ENCODE measurements at places on chromosomes 12 and 14.

- no peak for DNase-seq
Measured at GRCh38 chr12:14694970-14695369, 1.4 kb downstream of the GUCY2C start.

- no peak for DNase-seq
Measured at GRCh38 chr14:56810836-56811592, 735 bp upstream of the OTX2 start.

- DNase-seq = no peak
Measured at GRCh38 chr14:99516871-99517642, 35.8 kb downstream of the CCNK start.

- no peak for DNase-seq
Measured at GRCh38 chr12:114400925-114401324, 5.0 kb downstream of the TBX5 start.

DNA sequence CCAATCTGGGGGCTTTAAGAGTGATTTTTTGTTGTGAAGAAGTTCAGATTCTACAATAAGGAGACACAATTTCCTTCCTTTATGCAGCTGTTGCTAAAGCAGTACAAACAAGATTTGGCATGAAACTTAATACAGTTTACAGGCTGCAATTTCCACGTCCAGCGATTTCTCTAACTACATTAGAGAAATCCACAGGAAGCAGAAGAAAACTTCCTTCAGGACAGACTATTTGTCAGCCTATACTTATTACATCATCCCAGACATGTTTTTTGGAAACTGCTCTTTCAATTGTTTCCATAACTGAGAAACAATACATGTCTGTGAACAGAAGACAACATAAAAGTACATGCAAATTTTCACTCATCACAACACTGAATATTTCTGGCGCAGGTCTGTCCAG, 204.3 kb downstream of the TTC7B start:
- no peak for DNase-seq

GRCh38 chr12:89476232-89476631, 48.4 kb downstream of the GALNT4 start:
- DNase-seq = no peak

DNA sequence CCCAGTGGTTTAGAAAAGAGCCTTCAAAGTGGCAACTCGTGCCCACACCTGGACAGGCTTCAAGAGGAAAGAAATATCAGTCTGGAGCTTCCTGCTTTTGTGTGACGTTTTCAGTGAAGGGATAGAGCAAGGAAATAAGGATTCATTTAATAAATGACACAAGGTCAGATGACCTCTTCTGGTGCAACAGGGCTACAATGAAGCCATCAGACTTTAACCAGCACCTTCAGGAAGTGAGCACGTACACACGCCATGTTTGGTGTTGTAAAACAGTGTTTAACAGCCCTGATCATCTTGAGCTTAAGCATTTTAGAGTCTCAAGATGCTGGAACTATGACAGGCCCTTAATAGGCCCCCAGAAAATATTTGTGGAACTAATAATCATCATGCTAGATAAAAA, 59.1 kb downstream of the CCDC60 start:
- DNase-seq = no peak

GRCh38 chr12:104201238-104202001, 14.2 kb upstream of the TXNRD1 start:
- peak; percentile 85 for DNase-seq

DNA sequence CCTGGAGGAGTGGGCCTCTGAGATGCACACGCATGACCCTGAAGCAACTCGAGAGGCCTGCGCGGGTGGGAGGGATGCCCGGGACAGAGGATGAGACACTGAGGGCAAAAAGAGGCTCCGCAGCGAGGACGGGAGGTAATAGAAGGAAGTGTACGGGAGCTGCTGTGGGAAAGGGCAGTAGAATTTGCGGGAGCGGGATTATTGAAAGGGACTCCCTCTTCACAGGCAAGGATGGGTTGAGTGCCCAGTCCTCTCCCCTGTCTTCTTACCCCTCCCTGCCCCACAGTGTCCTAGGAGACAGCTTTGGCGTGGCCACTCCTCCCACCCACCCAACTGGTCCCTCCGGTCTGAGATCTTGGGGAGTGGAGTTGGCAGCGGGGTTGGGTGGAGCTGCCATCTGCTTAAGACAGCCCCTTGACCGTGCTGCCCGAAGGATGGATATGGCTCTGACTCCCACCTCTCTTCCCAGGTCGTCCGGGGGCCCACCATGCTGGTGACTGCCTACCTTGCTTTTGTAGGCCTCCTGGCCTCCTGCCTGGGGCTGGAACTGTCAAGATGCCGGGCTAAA, 15.7 kb upstream of the ESPL1 start:
- DNase-seq = no peak

DNA sequence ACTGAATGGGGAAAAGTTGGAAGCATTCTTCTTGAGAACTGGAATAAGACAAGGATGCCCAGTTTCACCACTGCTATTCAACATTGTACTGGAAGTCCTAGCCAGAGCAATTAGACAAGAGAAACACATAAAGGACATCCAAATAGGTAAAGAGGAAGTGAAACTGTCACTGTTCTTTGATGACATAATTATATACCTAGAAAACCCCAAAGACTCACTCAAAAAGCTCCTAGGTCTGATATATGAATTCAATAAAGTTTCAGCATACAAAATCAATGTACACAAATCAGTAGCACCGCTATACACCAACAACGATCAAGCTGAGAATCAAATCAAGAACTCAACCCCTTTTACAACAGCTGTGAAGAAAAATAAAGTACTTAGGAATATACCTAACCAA, 157.3 kb upstream of the DDHD1 start:
- peak; percentile 21 for DNase-seq

DNA sequence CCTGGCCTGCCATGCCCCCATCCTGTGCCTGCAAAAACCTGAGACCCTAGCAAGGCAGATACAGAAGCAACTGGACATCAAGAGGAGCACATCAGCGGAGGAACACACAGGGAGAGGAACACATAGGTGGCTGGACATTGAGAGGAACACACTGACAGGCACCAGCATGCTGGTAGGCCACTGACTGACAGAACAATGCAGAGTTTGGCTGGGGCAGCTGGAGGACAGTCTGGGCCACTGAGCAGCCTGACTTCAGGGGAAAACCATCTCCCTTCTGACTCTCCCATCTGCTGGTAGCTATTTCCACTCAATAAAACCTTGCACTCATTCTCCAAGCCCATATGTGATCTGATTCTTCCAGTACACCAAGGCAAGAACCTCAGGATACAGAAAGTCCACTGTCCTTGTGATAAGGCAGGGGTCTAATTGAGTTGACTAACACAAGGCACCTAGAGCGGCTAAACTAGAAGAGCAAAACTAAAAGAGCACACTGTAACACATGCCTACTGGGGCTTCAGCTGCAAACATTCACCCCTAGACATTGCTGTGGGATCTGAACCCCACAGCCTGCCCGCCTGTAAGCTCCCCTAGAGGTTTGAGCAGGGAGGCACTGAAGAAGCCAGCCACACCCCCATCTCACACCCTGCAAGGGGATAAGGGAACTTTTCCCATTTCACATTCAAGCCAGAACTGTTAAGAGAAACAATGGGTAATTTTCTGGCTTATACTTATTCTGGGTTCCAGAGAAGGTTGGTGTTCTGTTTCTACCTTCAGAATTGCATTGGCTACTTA, 22.1 kb downstream of the CLECL1 start:
- DNase-seq = peak; percentile 40

DNA sequence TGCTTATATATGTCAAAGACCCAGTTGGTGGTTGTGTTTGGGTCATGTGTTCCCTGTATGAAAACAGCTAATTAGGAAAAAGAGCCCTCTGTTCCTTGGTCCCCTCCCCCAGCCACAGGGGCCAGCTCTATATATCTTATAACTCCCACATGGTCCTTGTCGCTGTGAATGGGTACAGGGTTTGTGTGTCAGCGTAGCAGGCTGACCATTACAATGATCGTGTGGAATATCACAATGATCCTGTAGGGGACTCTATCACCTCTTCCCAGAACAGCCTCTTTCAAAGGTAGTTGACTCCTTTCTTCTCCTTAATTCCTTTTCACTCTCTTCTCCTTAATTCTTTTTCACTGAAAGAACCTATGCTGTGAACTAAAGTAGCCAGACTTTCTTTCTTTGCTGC, 51.6 kb upstream of the RIC8B start:
- DNase-seq = no peak

- no peak for DNase-seq
Measured at GRCh38 chr14:36768638-36769337, 107.1 kb downstream of the PAX9 start.

- no peak for DNase-seq
Measured at GRCh38 chr12:78711954-78712353, 152.6 kb upstream of the SYT1 start.
